ENCODE measurements at places on chromosomes 6 and 20.

DNA sequence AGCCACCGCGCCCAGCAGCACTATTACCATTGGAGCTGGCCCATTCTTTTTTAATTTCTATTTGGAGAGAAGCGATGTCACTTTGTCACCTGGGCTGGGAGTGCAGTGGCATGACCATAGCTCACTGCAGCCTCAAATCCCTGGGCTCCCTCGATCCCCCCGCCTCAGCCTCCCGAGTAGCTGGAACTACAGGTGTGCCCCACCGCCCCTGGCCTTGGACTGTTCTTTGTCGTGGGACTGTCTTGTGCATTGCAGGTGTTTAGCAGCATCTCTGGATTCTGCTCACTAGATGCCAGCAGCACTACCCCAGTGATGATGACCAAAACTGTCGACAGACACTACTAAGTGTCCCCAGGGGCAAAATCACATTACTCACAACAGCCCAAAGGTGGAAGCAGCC is 80.3 kb downstream of the PRND start:
- DNase-seq, result no peak

DNA sequence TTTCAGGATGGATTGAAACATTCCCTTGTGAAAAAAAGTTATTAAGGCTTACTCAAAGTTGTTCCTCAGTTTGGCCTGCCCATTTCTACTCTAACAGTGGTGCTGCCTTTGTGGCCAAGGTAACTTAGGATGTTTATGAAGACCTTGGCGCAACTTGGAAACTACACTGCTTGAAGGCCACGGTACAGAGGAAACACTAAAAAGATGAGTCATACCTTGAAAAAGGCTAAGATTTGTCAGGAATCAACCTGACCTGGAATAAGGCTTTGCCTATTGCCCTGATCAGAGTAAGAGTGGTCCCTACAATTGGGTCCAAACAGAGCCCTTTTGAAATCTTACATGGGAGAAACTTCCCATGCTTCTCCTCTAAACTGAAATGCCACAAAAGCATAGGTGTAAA is 119.9 kb upstream of the MOCS1 start:
- DNase-seq, result no peak

- peak; percentile 67 for DNase-seq
Observed at GRCh38 chr20:52191132-52191915, at the start of gene ZFP64. Gene ZFP64 (minus strand): TSS chr20:52191779. CDS start chr20:52191636, 143 bp downstream.

- DNase-seq, result no peak
Observed at GRCh38 chr6:156862711-156863110, 85.5 kb downstream of the ARID1B start.

Data from CD4-positive, alpha-beta T cell treated with Interleukin-4 for 4 hours (primary cell).